ENCODE measurements at places on chromosomes 12 and 14.

GRCh38 chr12:53975064-53975471 lies 314 bp upstream of the HOTAIR start:
- DNase-seq: no peak

DNA sequence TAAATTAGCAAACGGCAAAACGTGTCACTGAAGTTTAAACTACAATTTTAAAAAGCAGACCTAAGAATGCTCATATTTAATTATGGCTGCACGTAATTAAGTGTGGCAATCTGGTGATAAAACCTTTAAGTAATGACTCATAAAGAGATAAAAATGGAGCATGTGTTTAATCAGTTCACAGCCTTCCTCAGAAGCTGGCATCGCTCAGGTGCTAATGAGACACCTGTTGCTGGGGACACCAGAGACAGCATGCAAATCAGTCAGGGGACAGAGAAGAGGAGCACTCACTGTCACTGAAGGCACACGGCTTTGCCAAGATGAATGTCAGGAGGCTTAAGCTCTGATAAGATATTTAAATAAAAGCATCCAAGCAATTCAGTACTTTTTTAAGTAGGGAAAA lies 840.3 kb downstream of the GALC start:
- DNase-seq: no peak

- DNase-seq: no peak
Measured at GRCh38 chr12:10088955-10089900, 9.6 kb downstream of the CLEC1A start.

DNA sequence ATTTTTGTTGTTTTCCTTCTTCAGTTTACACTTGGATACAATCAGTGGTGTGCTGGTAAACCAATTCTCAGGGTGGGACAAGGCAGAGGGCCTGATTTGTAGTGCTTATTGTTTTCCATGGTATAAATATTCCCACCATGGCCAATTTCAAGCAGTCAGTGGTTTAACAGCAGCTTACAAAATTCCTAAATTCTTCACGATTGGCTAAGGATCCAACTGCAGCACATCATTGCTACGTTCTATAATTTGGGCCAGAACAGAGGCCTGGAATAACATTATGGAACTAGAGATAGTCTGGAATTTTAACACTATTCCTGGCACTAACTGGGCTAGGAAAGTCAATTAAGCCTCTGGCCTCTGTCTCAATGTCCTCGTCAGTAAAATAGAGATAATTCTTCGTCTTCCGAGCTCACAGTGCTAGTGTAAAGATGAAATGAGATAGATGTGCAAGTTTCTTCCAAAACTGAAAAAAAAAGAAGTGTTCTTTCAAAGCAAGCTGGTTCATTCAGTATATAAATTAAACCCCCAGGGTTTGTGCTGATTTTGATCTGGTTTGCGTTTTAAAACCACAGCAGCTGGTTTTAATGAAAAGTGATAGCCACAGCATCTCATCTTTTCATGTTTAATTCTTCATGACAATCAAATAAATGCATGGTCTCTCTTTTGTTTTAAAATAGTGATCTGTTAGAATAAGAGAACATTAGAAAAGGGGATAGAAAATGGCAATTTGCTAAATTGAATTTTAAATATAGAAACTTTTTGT lies 104.1 kb downstream of the EPS8 start:
- no peak for DNase-seq

DNA sequence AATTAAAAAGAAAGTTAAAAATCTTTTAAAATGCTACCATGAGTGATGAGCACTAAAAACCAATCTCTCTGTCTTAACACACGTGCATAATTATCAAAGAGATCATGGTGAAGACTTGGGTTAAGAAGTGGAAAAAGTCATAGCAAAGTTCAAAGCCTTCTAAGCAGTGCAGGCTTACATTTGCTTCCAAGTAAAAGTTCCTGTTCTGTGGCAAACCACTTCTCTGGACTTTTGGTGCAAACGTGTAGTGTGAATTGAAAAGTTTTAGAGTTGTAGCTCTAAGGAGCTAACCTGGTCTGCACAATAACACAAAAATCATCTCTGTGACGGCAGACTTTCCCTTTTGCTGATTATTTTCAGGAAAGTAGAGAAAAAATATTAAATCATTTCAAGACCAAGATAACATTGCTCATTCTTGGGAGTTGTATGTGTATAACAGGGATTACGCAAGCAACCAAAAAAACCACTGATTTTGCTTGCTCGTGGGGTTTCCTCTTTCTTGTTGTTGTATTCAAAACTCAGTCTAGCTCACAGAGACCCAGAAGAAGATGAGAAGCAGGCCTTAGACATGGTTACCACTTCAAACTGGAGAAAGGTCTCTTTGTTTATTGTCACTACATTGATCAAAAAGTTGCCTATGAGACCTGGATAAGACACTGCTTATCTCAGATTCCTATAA lies 2.3 kb upstream of the GLIPR1 start:
- no peak for DNase-seq

DNA sequence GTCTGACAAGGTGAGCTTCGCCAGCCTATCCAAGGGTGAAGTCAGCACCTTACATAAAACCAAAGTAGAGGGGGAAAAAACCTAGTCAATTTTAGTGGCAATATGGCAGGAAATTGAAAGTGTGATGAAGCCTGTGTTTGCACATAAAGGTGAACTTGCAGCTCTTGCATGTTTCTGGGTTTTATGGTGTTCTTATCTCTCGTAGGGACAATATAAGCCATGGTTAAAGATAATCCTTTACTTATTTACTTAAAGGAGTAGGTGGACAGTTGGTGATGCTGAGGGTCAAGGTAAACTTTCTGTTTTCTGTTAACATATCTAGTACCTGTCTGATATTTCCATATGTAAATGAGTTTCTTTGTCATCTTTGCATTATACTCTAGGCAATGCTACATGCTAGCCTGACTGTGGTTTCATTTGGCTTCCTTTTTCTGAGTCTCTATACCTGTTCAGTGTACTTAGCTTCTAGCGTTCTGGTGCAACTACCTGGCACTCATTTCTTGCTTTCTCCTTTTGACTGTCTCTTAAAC lies 32.8 kb downstream of the CCDC91 start:
- no peak for DNase-seq

GRCh38 chr14:61479746-61480502 lies 158.5 kb downstream of the PRKCH start:
- no peak for DNase-seq

GRCh38 chr12:108712925-108713203 lies 18.5 kb downstream of the CORO1C start:
- DNase-seq: no peak

GRCh38 chr12:65906006-65906405 lies 81.7 kb downstream of the HMGA2 start:
- no peak for DNase-seq

DNA sequence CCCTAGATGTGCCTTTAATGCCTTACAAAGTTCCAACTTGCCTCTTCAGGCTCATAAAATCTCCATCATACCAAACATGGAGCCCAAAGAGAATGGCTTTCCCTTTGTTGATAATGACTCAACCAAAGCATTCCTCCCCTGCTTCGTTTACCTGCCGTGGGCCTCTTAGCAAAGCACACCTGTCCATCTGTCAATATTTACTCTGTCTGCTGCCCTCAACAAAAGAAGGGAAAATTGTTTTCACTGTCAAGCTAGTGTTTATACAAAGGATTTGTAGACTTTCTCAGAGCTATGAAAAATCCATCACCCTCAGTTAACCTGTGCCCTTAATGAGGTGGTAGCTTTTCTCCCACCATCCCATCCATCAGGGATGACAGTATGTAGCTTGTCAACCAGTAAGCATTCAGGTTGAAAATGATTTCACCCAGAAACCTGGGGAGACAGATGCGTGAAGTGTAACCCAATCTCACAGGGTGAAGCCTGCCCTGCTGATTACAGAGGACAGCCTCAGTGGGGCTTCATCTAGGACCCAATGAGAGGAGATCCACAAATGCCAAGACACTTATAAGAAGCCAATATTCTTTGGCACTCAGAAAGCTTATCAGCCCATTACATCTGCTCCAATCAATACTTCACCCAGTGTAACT lies 278.1 kb downstream of the NUAK1 start:
- no peak for DNase-seq

- no peak for DNase-seq
Measured at GRCh38 chr12:116087962-116088361, 189.5 kb downstream of the MED13L start.

- DNase-seq: no peak
Measured at GRCh38 chr12:123941624-123942237, 30.9 kb downstream of the CCDC92 start.

DNA sequence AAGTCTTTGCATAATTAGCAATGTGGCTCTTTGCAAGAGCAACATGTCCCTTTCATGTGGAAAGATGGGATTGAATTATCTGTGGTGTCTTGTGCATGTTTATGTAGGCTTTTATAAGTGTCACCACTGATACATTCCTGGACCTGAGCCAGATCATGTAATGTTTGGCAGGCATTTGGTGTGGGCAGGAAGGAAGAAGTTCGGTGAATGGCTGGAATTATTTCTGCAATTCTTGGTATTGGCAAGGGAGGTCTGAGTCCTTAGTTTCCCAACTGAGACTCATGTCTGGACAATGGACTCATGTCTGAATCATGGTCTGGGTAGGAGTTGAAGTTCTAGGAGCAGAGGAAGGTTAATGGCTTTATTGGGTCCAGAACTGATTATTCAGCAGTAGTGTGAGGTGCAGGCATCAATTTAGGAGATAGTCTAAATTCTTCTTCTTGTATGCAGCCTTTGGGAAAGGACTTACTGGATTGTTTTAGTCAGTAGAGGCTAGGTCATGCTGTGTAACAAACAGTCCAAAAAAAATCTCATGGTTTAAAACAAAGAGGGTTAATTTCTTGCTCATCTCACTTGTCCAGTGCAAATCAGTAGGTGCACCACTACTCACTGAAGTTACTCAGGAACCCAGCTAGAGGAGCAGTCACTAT lies 186.5 kb upstream of the LHX5 start:
- DNase-seq: no peak

All from urothelium cell line (cell line).